ENCODE measurements at places on chromosomes 12 and 14.

DNA sequence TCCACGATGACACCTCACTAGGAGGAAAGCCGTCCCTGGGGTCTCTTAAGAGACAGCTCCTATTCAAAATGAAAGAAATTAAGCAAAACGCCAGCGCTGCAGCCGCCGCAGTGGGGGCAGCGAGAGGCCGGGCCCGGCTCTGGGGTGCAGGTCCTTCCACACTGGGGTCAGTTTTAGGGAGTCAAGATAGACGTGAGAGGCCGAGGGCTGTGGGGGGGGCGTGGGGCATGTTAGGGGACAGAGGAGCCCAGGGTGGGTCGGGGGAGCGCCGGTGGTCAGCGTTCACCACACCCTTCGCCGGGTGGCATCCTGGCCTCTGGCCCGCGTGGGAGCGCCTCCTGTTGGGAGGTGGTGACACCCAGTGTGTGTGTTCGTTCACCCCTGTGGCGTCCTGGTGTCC is 25.7 kb downstream of the KIF26A start:
- DNase-seq, result no peak

- no peak for DNase-seq
Observed at GRCh38 chr12:14884458-14884878, 1.2 kb downstream of the MGP start.

GRCh38 chr12:120110550-120111501 is 5.7 kb downstream of the RAB35 start:
- DNase-seq, result no peak

GRCh38 chr12:7731486-7731885 is 15.7 kb downstream of the CLEC4C start:
- DNase-seq, result no peak

DNA sequence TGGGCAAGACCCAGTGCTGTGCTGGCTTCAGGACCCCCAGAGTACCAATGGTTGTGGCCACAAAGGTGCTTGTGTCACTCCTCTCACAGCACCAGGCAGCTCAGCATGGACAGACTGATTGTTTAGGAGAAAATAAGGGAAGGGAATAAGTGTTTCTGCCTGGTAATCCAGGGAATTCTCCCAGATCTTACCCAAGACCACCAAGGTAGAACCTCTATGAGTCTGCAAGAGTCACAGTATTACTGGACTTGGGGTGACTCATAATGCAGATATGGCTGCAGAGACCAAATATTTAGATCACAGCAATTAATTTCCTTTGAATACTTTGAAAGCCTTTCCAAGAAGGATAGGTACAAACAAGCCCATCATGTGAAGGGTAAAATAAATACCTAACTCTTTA is 1178.3 kb upstream of the FLRT2 start:
- no peak for DNase-seq

GRCh38 chr12:29023436-29024076 is 125.5 kb upstream of the FAR2 start:
- no peak for DNase-seq

GRCh38 chr14:70808416-70809224 is 693 bp downstream of the MAP3K9 start:
- DNase-seq, result no peak

DNA sequence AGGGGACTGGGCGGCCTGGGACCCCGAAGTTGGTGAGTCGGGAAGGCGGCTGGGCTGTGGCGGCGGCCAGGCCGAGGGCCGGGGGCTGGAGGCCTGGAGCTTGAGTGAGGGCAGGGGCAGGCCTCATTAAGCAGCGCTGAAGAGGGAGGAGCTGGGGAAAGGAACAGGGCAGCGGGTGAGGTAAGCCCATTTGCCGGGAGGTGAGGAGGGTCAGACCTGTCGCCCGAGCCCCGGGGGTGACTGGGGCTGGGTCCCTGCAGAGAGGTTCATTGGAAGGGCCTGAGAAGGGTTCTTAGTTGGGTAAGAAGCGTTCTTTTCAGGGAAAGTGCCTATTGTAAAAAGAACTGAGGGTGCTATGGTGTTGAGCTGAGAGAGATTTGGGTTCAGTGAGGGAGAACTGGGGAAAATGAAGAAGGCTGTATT is 441 bp downstream of the RAB5B start:
- DNase-seq, result no peak

DNA sequence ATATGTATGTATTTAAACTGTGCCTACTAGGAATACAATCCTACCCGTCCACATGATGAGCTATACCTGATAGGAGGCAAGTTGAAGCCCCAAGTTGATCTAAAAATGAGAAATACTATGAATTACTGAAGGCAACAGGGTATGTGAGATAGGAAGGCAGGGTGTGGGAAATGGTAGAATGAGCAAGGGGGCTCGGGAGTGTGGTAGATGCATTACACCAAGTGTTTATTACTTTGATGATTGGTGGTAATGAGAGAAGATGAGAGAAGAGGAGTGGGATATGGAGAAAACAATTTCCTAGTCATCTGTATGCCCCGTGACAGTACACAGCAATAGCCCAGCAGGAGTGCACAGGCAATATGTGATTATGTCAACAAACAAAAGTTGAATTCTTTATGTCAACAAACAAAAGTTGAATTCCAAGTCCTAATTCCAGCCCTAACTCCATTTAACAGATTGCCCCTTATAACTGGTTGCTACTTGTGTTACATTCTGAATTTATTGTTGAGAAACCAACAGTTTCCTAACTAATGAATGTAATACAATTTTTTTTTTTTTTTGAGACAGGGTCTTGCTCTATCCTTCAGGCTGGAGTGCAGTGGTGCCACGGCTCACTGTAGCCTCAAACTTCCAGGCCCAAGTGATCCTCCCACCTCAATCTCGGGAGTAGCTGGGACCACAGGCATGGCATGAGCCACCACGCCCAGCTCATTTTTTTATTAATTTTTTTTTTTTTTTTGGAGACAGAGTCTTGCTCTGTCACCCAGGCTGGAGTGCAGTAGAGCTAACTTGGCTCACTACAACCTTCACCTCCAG is 2.5 kb downstream of the LPCAT3 start:
- DNase-seq, result no peak

DNA sequence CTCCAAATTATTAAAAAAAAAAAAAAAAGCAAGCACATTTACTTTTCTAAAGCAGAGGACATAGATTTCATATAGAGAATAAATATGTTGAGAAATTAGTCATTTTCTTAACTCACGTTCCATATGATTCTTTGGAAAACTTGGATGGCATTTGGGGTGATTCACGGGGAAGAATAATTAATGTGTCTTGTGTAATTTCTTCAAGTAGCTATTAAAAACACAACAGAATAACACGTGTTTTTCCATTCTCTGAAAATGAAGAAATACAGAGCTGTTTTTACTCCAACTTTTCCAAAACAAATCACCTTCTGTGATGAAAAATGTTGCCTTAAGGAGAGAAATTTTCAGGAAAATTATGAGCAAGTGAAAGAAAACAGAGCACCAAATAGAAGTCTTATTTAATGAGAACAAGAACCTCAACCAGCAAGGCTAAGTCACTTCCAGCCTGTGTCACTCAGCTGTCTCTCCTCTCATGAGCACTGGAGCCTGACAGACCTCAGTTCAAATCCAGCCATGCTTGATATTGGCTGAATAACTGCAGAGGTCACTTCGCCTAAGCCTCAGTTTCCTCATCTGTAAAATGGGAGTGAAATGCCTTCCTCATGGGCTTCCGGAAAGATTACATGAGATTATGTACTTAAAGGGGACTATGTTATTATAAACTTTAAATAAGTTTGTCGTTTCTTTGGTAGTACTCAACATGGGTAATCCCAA is 42.8 kb upstream of the NUAK1 start:
- no peak for DNase-seq

GRCh38 chr12:42402821-42403411 is 76.9 kb downstream of the PPHLN1 start:
- no peak for DNase-seq

DNA sequence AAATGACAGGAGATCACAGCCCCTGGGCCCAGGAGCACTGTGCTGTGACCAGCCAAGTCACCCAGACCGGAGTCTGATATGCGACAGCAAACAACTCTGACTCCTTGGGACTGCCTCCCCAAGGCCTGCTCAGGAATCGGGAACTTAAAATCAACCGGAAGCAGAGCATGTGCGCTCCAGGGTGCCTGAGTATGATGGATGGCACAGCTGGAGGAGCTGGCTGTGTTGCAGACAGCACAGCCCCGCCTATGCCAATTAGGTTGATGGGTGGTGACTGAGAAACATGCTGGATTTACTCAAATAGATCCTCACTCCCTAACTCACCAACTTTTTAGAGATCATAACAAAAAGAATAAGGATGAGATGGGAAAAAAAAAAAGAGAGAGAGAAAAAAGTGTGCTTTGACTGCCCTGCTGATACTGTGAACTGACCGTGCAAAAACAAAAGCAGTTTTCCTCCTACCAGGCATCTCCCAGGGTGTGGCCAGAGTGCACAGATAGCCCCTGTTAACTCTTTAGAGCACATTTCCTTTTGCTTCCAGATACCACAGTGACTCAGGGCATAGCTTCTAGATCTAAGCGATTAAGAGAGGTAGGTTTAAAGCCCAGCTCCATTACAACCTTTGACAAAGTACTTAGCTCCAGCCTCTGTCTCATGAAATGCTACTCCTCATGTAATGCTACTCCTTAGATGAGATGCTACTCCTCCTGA is 27.4 kb upstream of the STON2 start:
- no peak for DNase-seq

DNA sequence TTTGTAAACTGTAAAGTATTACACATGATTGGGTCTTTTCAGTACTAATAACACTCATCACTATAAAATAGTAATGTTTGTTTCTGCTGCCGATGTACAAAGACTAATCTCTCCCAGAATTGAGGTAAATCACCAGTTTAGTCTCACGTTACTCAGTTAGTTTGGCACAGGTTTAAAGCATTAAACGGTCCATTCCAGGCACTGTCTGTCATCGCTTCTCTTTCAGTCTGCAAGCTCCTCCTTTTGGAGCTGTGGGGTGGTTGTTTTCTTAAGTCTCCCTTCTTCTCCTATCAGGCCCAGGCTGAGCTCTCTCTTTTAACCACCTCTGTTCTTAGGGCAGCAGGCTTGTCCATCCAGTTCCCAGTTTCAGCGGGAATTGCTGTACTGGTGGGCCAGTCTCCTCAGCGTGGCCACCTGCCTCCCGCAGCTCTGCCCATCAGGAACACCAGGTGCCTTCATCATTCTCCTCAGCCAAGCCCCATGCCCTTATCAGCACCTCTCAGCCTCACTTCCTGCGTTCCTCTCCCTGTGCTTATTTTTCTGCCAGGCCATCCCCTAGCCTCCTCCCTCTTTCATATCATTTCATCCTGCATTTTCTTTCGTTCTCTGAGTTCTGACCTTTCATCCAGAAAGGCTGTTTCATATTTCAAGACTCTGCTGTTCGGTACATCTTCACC is 149.0 kb downstream of the TGFB3 start:
- no peak for DNase-seq

GRCh38 chr12:45433441-45433868 is 217.6 kb downstream of the ANO6 start:
- no peak for DNase-seq

DNA sequence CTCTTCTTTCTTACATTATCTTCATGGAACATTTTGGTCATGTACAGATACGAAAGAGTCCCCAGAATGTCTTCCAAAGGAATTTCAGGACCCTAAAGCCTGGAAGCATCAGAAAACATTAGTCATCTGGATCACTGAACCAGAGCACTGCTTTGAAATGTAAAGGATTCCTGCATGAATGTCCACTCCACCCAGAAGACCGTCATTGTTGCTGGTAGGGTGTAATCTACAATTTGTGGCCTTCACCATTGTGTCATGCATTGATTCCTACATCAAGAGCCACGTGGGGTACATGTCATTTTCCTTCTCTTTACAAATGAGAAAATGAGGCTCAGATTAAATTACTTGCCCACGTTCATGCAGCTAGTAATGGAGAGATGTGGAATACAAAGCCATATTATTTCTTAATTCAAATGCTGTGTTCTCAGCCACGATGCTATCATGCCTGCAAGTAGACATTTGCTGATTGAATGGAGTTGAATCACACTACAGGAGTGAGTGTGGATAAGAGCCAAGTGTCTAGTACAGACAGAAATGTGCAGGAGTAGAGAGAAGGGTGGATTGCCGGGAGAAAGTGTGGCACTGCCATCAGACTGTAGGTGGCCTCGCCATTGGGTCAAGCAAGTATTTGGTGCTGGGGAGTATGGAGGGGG is 231.2 kb downstream of the C12orf75 start:
- peak; percentile 60 for DNase-seq

GRCh38 chr12:30908076-30908721 is 18.3 kb upstream of the TSPAN11 start:
- DNase-seq, result no peak

- DNase-seq, result peak; percentile 66
Observed at GRCh38 chr12:89731614-89732013, 23.0 kb upstream of the ATP2B1 start.

- DNase-seq, result no peak
Observed at GRCh38 chr12:94074216-94074979, 74.0 kb upstream of the PLXNC1 start.

GRCh38 chr12:106275458-106275857 is 27.1 kb upstream of the TCP11L2 start:
- DNase-seq, result no peak

DNA sequence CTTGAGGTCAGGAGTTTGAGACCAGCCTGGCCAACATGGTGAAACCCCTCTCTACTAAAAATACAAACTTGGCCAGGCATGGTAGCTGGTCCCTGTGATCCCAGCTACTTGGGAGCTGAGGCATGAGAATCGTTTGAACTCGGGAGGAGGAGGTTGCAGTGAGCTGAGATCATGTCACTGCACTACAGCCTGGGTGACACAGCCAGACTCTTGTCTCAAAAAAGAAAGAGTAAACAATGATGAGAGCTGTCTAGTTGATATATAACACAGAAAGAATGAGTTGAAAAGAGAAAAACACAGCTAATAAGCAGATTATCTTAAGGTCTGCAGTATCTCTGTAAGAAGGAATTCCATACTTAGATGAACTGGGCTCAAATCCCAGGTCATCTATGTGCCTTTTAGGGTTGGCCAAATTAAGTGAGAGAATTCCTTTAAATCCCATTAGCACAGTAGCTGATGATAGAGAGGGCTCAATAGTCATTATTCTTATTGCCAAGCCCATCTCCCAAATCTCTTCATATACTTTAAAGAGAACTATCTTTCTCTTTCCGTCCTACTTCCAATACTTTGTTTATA is 31.1 kb upstream of the STRAP start:
- no peak for DNase-seq
